ENCODE measurements at places on chromosomes 3 and 15.

GRCh38 chr3:154121701-154122551, 736 bp downstream of the ARHGEF26 start:
- peak; percentile 19 for DNase-seq

GRCh38 chr3:109985943-109986555, 648.7 kb upstream of the DPPA4 start:
- no peak for DNase-seq

DNA sequence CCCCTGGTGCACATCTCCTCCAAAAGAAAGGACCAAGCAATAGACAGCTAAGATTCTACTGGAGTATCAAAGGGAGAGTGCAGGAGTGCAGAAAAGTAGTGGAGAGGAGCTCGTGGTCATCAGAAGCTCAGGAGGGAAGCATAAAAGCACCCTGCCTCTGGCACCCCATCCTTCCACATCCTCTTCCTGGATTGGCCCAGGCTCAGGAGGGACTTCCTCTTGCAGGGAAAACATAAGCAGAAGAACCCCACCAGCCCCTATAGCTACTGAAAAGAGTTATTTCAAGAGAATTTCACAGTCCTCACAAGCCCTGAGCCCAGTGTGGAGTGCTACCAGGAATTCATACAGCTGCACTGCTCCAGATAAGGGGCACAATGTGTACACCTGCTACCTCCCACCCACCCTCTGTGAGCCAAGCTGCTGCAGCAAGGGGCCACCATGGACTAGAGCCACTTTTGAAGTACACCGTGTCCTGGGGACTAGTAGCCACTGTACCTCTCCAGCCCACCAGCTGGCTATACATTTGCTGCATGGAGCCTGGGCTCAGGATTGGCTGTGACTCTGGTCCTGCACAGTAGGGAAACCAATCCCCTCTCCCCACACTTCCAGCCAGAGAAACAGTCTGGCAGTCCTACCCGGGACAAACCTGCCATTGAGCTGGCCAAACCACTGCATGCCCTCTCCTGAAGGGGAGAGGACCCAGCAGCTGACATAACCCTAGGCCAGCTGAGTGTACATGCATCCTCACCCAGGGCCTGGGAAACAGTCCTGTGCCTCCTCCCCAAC, 43.0 kb downstream of the CD200R1 start:
- DNase-seq, result no peak

- DNase-seq, result no peak
Observed at GRCh38 chr3:10597733-10598132, 92.3 kb upstream of the ATP2B2 start.

DNA sequence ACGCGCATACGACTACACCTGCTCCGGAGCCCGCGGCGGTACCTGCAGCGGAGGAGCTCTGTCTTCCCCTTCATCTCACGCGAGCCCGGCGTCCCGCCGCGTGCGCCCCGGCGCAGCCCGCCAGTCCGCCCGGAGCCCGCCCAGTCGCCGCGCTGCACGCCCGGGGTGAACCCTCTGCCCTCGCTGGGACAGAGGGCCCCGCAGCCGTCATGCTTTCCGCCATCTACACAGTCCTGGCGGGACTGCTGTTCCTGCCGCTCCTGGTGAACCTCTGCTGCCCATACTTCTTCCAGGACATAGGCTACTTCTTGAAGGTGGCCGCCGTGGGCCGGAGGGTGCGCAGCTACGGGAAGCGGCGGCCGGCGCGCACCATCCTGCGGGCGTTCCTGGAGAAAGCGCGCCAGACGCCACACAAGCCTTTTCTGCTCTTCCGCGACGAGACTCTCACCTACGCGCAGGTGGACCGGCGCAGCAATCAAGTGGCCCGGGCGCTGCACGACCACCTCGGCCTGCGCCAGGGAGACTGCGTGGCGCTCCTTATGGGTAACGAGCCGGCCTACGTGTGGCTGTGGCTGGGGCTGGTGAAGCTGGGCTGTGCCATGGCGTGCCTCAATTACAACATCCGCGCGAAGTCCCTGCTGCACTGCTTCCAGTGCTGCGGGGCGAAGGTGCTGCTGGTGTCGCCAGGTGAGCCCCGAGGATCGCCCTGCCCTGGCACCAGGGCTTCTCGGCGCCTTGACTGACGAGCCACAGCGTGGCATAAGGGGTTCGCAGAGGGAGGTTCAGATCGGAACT, 420 bp downstream of the SLC27A2 start:
- DNase-seq, result peak; percentile 14

- peak; percentile 29 for DNase-seq
Observed at GRCh38 chr3:42117175-42118008, 26.2 kb downstream of the TRAK1 start.

- DNase-seq, result no peak
Observed at GRCh38 chr3:37577697-37578096, 284.0 kb upstream of the CTDSPL start.

DNA sequence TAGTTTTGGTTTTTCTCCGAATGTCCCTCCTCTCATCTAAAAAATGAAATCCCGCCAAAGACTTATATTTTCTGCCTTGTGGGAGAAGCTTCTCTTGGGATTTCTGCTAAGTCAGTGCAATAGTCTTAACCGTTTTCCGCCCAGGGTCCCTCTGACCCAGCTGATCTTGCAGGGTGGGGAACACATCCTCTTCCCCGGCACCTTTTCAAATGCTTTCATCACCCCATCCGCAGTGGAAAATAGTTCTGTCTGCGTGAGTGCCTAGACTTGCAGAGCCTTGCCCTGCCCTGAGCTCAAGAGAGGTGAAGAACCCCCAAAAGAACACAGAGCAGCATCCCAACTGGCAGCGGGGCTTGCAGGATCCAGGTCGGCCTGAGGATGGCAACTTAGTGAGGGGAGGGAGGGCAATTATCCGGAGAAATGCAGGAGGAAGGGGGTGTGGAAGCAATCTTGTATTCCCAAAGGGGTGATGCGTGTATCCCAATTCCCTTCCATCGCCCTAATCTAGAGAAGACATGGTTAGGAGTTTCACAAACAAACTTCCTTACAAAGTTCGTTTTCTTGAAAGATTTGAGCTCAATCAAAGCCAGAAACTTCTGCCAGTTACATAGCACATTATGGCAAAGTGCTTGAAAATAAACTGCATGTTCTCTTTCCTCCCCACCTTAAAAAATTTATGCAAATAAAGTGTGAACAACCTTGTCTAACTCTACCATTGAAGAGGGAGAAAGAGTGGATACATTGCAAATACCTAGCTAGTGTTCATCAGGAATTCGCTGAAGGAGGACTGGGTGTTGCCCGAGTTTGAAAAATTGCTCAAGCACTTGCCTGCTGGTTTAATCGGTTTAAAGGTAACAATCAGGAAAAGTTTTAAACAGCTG, 79.9 kb downstream of the NR2F2 start:
- DNase-seq, result no peak

GRCh38 chr3:150627557-150627956, 24.4 kb downstream of the SELENOT start:
- no peak for DNase-seq

- DNase-seq, result no peak
Observed at GRCh38 chr15:96586901-96587300, 256.4 kb downstream of the NR2F2 start.

- no peak for DNase-seq
Observed at GRCh38 chr3:52092271-52092660, 35.9 kb upstream of the DUSP7 start.

DNA sequence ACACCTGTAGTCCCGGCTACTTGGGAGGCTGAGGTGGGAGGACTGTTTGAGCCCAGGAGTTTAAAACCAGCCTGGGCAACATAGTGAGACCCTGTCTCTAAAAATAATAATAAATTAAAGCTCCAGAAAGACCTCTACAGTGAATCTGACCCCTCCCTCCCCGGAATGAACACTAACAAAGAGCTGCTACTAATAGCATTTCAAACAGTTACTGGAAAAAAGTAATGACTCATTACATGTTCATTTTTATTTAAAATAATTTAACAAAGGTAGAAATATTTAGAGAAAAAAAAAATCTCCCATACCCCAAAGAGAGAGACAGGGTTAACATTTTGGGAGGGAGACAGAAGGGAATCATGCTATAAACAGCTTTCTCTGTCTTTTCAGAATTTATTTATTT, 2.2 kb upstream of the UBA3 start:
- DNase-seq, result no peak

- DNase-seq, result no peak
Observed at GRCh38 chr3:30124435-30125370, 481.7 kb upstream of the TGFBR2 start.

DNA sequence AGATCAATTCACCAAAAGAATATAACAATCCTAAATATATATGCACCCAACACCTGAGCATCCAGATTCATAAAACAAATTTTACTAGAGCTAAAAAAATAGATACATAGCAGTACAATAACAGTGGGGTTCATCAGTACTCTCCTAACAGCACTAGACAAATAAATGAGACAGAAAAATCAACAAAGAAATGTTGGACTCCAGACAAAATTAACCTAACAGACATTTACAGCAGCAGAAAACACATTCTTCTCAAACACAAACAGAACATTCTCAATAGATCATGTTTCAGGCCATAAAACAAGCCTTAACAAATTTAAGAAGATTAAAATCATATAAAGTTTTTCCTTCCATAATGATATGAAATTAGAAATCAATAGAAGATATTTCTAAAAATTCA, 124.8 kb upstream of the NECTIN3 start:
- DNase-seq, result no peak

- no peak for DNase-seq
Observed at GRCh38 chr15:64774037-64774628, 1.3 kb downstream of the RBPMS2 start.

- DNase-seq, result no peak
Observed at GRCh38 chr3:66259566-66260255, 38.9 kb downstream of the SLC25A26 start.

GRCh38 chr3:176951144-176951543, 246.1 kb downstream of the TBL1XR1 start:
- DNase-seq, result no peak

DNA sequence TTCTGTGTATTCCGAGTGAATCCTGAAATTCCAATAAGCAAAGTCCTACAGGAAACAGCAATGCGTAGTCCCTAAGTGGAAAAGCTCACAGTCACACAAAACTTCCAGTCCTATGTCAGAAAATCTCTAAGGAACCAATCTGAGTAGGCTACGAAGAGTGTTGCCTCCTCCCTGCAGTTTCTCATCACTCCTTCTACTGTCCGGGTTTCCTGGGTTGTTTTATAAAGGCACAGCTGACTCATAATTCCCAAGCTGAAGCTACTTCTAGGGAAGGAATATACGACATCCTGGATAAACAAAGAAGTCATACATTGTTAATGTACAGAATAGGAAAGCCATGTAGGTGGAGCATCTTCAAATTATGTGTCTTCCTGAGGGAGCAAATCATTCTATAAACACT, 65.7 kb upstream of the RGMA start:
- DNase-seq, result no peak

GRCh38 chr15:100254691-100255090, 87.1 kb downstream of the ADAMTS17 start:
- DNase-seq, result no peak

DNA sequence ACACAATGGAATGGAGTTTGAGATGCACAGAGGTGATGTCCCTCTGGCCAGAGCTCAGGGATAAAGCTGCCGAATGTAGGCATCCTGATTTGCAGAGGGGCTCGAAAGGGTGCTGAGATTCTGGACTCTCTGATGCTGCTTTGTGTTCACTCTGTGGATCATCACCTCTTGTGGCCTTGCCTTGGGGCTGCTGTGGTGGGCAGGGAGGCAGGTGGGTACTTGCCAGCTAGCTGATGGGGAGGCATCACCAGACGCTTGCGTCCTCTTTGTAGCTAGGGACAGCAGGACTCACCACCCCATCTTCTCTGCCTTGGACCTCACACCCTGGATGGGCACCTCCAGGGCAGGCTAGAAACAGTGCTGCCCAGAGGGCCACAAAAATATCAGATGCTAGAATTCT, 14.6 kb upstream of the RASGRF1 start:
- no peak for DNase-seq

DNA sequence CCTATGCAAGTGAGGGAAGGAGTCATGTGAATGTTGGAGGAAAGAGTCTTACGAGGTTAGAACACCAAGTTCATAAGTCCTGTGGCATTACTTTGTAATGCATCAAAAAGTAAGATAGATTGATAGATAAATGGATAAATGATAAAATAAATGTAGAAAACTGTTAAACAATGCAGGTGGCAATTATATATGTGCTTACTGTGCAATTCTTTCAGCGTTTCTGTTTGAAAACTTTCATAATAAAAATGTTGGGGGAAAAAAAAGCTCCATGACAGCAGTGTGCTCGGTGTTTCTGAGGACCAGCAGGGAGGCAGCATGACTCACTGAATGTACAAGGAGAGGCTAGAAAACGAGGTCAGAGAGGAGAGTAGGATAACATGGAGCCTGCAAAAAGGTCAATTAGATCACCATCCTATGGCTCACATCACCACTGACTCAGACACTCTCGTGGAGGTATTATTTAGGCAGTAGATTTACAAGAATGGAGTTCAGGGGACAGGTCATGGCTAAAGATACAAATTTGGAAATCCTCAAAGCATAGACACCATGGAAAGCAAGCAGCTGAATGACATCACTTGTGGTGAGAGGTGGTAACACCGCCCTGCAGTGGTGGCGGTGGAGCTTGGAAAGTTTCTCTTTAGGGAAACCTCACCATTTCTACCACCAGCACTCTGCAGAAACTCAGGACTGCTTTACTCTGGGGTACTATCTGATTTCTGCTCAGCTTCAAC, 219.8 kb downstream of the CTNNB1 start:
- no peak for DNase-seq

DNA sequence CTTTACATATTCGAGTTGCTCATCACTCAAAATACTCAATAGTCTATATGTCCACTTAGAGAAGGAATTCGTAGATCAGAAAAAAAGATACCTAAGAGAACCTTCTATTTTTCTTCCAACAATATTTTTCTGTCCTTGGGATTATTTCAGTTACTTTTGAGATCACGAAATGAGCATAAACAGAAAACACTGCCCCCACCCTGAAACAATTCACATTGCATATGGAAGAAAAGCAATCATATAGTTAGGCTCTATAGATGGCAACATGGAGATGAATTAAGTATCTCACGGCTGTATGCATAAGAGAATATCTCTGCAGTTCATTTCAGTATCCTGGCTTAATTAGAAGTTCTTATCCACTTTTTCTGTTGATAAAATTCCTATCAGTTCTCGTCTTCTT, 391.1 kb downstream of the FGF12 start:
- DNase-seq, result no peak

GRCh38 chr15:57217778-57218598, 158.3 kb upstream of the CGNL1 start:
- DNase-seq, result no peak

GRCh38 chr3:53081318-53081717, 35.4 kb upstream of the SFMBT1 start:
- no peak for DNase-seq

- no peak for DNase-seq
Observed at GRCh38 chr3:58251631-58252035, 14.0 kb downstream of the ABHD6 start.

- DNase-seq, result no peak
Observed at GRCh38 chr3:46462111-46462510, 2.6 kb downstream of the LTF start.

DNA sequence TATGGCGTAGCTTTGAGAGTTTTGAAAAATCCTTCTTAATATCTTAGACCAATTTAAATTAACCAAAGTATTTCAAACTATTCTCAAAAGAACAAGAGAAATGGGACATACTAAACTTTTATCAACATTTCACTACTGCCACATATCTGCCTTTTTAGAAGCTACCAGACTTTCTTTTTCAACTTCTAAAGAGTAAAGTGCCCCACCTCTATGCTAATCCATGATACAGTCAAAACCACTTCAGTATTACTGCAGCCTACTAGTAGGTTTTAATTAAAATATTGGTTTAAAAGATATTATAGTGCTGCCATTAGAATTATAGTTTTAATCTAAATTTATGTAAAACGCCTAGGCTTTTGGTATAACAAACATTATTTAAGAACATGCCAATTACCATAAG, 15.1 kb downstream of the HERC1 start:
- DNase-seq, result no peak

Data from CD4-positive, alpha-beta T cell treated with Interleukin-17A for 4 hours (primary cell).